ENCODE measurements at places on chromosomes 7 and 10. TPM values are rescaled to one million over a fixed set of nuclear protein-coding genes. Genes with fewer than 3 reads are reported as not detected.

The FOXK1 gene
- 41.7 TPM for total RNA-seq

The C10orf105 gene
- not detected for total RNA-seq

The SPDYE1 gene
- not detected for total RNA-seq

DNA sequence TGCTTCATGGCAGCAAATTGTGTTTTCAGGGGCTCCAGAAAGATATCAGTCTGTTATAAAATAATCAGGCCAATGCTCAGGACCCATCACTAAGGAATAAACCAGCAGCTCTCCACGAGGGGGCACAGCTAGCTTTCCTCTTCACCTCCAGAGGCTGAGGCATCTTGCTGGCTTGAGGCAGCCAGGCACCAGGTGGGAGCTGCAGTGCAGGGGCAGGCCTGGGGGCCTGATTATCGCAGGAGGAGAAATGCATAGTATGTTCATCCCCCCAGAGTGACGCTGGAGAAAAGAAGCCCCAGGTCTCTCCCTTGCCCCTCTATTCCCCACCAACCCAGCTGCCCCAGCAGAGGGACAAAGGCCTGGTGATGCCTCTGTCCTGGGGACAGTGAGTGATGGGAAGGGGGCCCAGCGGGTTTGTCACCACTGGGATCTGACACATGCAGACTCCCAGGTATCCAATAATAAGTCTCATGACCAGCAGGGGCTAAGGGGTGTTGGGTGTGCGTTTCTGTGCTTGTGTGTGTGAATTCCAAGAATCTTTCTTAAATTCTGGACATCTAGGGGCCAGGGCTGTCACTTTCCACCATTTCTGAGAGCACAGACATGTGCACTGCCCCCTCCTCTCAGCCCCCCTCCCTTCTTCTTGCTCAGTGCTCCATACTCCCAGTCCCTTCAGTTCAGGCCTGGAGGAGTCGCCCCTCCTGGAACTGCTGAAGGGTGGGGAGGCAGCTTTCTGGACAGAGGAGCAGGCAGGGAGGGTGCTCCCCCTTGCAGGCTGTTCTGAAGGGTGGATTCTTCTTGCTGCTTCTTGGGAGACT lies 128.1 kb upstream of the FAM20C start:
- H3K4me3 ChIP-seq: no peak overlapping the region
- H3K4me1 ChIP-seq: peaks cover 48% of the 10 kb centered on the region
- peaks cover 5% of the 10 kb centered on the region for H3K36me3 ChIP-seq
- peak; percentile 70 for DNase-seq

GRCh38 chr10:130018265-130018664 lies 54.2 kb upstream of the EBF3 start:
- no peak overlapping the region for H3K4me3 ChIP-seq
- H3K4me1 ChIP-seq: no peaks in the 10 kb centered on the region
- DNase-seq: no peak
- no peaks in the 10 kb centered on the region for H3K36me3 ChIP-seq
- peaks cover 6% of the 10 kb centered on the region for H3K27me3 ChIP-seq
- H3K27ac ChIP-seq: no peak overlapping the region

GRCh38 chr10:133013463-133013862 lies 71.1 kb upstream of the CFAP46 start:
- H3K4me1 ChIP-seq: no peaks in the 10 kb centered on the region
- no peak overlapping the region for H3K27ac ChIP-seq
- H3K36me3 ChIP-seq: no peaks in the 10 kb centered on the region
- no peak for DNase-seq
- peaks cover 9% of the 10 kb centered on the region for H3K27me3 ChIP-seq
- H3K4me3 ChIP-seq: no peak overlapping the region

Measured in glutamatergic neuron (in vitro differentiated cells).